ENCODE measurements at places on chromosomes 5 and 9.

DNA sequence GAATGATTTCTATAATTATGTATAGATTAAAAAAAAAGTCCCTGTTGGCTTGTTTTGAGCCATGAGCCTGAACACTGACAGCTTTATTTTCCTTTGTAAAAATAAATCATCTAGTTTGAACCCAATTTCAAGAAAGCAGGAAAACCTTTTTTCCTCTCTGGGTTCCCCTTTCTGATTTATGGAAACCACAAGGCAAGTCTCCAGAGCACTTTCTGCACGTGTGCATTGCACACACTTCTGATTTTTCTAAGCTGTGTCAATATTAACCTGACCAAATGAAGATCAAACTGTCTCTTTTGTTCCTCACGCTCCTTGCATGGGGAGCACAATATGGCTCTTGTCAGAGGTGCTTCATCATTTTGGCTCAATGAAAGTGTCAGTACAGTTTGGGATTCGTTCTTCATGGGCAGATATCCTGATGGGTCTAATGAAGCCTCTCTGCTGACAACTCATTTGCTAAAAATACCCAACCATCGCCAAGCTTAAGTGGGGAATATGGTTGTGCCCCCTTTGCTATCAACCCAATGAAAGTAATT, 39.2 kb upstream of the PCA3 start:
- DNase-seq = no peak

DNA sequence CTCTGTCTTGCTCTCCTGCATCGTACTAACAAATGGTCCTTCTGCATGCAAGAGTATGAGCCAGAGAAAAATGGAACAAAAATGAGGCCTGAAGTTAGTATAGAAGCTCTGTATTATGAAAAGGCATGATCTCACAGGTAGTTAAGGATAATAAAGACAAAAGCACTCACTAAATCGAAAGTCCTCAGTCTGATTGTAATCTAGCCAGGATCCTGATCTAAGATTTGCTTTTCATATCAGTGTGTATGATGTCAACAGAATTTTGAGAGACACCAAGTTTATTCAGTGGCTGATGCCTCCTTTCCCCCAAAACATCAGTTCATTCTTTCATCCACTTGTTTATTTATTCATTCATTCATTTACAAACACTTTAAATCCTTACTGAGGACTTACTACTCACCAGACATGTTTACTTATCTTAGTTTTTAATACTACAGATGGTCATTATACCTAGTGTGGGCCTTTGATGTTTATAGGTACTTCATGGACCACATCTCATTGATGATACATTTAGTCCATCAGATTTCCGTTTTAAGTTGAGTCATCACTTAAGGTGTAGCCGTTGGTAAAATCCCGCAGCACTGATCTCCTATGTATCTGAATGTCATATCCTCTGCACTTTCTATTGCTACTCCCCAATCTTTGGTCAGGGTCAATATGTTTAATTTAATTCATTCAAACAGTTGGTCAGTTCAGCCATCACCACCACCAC, 105.2 kb upstream of the DHFR start:
- no peak for DNase-seq

- no peak for DNase-seq
Observed at GRCh38 chr5:174581479-174581878, 142.9 kb upstream of the MSX2 start.

DNA sequence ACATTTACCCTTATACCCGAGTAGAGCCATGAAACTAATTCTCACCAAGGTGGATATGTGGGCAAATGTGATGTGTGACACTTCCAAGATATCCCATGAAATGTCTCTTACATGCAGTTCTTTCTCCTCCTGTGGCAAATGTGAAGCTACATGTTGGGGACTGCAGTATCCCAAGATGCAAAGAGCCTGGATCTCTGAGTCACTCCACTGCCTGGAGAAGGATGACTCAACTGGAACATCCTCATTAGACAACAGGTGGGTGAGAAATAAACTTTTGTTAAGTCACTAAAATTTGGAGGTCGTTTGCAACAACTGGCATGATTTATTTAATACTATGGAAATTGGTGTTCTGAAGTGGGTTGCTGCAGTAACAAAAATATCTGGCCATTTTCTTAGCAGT, 36.5 kb upstream of the TENT4A start:
- DNase-seq = no peak

DNA sequence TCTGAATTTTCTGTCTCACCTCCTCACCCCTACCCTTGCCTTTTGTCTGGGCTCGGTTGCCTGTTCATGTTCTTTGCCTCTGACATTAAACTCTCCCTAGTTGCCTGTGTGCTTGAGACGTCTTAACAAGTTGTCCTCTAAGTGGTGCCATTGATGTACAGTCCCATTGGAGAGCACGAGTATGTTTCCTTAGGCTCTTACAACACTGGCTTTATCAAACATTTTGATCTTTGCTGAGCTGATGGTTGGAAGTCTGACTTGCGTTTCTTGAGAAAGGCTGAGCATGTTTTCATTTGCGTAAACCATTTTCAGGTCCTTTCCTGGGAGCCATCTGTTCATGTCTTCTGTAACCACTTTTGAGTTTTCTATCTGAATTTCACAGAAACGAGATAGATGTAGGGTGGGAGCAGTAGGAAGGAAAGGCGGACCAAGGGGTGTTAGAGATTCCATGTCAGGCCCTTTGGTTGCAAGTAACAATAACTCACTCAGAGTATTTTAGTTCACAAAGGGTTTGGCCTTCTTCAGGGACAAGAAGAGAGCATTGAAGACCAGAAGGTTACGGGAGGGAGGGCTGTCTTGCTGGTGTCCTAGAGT, 35.4 kb downstream of the OTULIN start:
- no peak for DNase-seq

- no peak for DNase-seq
Observed at GRCh38 chr9:106953174-106953573, 90.2 kb downstream of the ZNF462 start.

DNA sequence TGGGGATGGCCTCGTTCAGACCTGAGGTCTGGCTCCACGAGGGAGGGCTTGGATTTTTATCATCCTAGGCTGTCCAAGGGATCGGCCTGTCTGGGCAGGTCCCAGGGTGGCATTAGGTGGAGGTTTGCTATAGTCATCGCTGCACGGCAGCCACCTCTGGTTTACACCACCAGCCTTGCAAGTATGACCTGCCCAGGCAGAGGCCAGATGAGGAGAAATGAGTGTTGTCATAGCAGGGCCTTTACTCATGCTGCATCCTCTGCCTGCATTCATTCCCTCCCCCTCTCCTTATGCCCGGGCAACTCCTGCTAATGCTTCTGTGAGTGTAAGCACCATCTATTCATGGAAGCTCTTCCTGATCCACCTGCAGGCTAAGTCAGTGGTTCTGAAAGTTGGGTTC, 15.3 kb upstream of the NDST1 start:
- no peak for DNase-seq

DNA sequence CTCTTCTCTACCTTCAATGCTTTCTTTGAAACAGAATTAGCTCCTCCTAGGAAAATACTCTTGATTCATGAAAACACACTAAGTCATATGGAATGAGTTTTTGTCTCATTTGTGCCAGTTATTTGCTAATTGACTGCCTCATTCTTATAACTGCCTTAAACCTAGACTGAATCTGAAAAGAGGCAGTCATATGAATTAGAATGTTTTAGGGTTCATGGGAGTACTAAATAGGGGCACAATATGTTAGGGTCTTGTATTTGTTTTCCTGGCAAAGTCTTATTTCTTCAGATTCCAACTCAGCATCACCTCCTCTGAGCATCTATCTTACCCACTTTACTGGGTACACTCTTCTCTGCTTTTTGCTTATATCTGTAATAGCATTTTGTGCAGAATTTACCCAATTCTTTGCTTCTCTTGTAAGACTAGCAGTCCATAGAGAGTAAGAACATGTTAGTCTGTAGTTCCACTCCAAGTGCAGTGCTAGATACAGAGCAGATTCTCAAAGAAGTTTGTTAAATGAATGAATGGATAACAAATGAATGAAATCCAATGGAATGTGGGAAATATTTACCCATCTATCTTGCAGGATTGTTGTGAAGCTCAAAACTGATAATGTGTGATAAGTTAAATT, 43.9 kb upstream of the ALDH1A1 start:
- DNase-seq = no peak
